Keratinocyte (primary cell): ENCODE measurements at places on chromosomes 11 and 22.

DNA sequence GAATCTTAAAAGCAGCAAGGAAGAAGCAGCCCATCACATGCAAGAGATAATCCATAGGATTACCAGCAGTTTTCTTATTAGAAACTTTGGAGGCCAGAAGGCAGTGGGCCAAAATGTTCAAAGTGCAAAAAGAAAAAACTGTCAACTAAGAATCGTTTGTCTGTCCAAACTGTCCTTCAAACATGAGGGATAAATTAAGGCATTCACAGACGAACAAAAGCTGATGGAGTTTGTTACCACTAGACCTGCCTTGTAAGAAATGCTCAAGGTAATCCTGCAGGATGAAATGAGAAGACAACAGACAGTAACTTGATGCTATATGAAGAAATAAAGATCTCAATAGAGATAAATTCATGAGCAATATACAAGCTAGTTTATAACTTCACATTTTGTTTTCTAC, 150.4 kb downstream of the WNT7B start:
- no peak overlapping the region for H3K4me3 ChIP-seq
- no peak for DNase-seq
- H3K36me3 ChIP-seq, result peaks cover 1% of the 10 kb centered on the region
- peaks cover 10% of the 10 kb centered on the region for H3K4me1 ChIP-seq
- H3K27me3 ChIP-seq, result no peaks in the 10 kb centered on the region

GRCh38 chr11:9787981-9788521, 124.2 kb downstream of the SWAP70 start:
- no peak overlapping the region for H3K4me3 ChIP-seq
- H3K36me3 ChIP-seq, result peaks cover 6% of the 10 kb centered on the region
- no peaks in the 10 kb centered on the region for H3K4me1 ChIP-seq

- H3K27ac ChIP-seq, result no peak overlapping the region
- H3K4me3 ChIP-seq, result no peak overlapping the region
- DNase-seq, result no peak
- peaks cover 21% of the 10 kb centered on the region for H3K4me1 ChIP-seq
- H3K36me3 ChIP-seq, result no peaks in the 10 kb centered on the region
Measured at GRCh38 chr22:21047730-21048129, 2.0 kb downstream of the LRRC74B start.

- H3K4me1 ChIP-seq, result no peaks in the 10 kb centered on the region
- H3K27me3 ChIP-seq, result no peaks in the 10 kb centered on the region
- peak overlapping the region; percentile 87 for H3K27ac ChIP-seq
- no peak for DNase-seq
- peak overlapping the region; percentile 91 for H3K4me3 ChIP-seq
Measured at GRCh38 chr11:31509051-31509428, 382 bp downstream of the IMMP1L start.

DNA sequence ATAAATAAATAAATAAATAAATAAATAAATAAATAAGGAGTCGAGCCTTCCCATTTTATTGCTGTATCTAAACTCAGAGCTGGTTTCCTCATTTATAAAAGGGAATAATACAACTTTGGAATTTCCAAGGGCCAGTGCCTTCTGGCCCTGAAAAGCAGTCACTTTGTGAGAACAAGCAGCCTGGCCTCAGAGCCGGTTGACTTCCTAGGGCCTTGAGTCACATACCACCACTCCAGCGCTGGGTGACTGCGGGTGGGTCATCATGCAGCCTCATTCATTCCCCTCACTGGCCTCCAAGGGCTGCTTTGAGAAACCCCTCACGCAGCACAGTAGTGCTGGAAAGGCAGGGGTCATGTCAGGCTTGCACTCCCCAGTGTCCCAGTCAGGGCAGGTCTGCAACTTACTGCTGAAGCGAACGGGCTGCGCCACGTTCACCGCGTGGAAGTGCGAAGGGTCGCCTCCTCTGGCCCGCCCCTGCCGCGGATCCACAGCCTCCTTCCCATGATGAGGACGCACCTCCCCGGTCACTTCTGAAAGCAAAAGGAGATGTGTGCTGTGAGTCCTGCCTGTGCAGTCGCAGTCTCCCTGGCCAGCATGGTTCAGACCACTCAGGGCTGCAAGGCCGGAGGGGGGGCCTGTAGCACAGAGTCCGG, 54.4 kb downstream of the DGCR2 start:
- no peaks in the 10 kb centered on the region for H3K27me3 ChIP-seq
- H3K27ac ChIP-seq, result no peak overlapping the region
- H3K4me1 ChIP-seq, result peaks cover 14% of the 10 kb centered on the region
- DNase-seq, result no peak
- no peak overlapping the region for H3K4me3 ChIP-seq

DNA sequence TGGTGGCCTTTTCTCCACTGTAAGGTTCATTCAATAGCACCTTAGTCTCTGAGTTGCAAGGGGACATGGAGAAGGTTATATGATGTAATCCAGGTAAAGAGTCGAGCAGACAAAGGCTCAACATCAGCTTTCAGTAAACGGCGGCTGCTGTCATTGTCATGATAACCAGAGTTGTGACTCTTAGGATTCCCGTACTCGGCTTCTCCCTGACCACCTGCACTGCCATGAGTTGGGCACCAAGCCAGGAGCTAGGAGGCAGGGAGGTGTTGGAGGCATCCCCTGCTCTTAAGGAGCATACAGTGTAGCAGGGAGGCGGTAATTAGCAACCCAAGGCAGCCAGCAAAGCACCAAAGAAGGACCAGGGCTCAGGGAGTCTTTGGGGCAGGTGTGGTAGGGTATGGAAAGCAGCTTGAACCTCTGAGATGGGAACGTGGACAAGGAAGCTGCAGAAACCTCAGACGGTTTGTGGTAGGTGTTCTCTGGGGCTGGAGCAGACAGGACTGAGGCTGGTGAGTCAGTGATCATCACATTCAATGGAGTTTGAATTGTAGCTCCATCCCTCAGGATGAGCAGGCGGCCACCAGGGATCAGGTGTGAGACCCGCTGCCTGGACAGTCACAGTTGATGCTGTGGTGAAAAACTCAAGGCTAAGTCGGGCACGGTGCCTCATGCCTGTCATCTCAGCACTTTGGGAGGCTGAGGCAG, 31.7 kb downstream of the LIF start:
- no peak overlapping the region for H3K4me3 ChIP-seq
- H3K4me1 ChIP-seq, result peaks cover 24% of the 10 kb centered on the region
- no peaks in the 10 kb centered on the region for H3K36me3 ChIP-seq

DNA sequence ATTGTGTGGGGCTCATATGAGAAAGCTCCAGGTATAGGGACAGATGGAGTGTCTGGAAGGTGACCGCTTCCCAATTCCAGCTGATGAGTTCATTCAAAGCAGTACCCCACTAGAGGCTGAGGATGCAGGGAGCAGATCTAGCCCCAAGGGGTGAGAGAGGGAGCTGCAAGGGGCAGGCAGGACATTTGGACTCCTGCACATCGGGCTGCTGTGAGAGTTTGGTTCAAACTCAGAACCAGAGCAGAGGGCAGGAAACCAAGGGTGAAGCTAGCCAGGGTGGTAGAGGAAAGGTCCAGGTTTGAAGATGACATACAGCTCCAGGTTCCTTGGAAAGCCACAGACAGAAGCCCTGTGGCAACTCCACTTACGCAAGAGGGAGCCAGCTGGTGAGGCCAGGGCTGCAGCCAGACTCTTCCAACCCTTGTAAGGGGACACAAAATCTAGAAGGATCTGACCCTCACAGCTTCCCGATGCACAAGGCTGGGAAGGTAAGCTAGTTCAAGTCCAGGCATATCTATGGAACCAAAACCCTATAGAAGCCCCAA, 1.9 kb downstream of the CSNK2A3 start:
- no peaks in the 10 kb centered on the region for H3K36me3 ChIP-seq
- no peak overlapping the region for H3K27ac ChIP-seq
- DNase-seq, result no peak
- H3K27me3 ChIP-seq, result no peaks in the 10 kb centered on the region
- H3K4me1 ChIP-seq, result no peaks in the 10 kb centered on the region
